ENCODE measurements at places on chromosomes 3 and 15. TPM values are rescaled to one million over a fixed set of nuclear protein-coding genes. Genes with fewer than 3 reads are reported as not detected.

DNA sequence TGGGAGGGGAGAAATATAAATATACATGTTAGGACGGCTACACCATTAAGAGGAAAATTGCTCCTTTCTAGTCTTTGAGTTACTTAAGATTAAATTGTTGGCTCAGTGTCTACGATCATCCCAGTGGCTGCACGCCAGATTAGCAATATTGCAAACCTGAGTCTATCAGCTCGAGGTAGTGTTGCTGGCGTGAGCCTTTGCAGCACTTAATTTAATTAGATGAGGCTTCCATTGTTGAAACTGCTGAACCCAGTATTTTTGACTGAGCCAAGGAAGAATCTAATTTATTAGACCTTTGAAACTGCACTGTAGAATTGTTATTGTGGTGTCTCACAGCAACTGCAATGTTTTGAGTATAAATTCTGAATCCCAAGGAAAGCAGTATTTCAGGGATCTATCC lies 782.4 kb upstream of the ROBO1 start:
- DNase-seq: peak; percentile 18

Gene TUSC7
- polyA plus RNA-seq: not detected

GRCh38 chr3:79199966-79200365 lies 567.8 kb downstream of the ROBO1 start:
- no peak for DNase-seq

GRCh38 chr3:193971966-193972365 lies 164.0 kb upstream of the HES1 start:
- no peak for DNase-seq

Gene PLOD2
- polyA plus RNA-seq: 27.3 TPM

DNA sequence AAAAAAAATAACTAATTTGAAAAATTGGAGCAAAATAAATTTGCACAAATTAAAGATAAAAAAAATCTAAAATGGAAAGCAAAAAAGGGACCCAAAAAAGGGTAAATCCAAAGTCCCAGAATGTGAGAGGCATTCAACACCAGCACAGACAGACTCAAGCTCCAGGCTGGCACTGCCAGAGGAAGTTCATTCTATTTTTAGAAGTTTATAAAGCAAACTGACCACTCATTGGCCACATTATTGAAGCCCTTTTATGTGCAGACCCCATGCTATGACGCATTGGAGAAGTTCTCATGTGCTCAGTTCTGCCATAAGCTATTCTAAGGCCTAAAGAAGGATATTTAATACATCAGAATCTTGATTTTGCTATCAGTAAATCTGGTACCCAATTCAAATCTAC lies 17.6 kb upstream of the BOC start:
- DNase-seq: no peak

GRCh38 chr15:72227192-72227586 lies 3.8 kb downstream of the PKM start:
- DNase-seq: no peak

Gene CATSPER2
- not detected for polyA plus RNA-seq
